ENCODE measurements at places on chromosomes 5 and 9. TPM values are rescaled to one million over a fixed set of nuclear protein-coding genes. Genes with fewer than 3 reads are reported as not detected.

The MARCHF11 gene
- polyA plus RNA-seq, result not detected

The FGF10 gene
- 0.56 TPM for polyA plus RNA-seq

The ADGRD2 gene
- 0.02 TPM for polyA plus RNA-seq

The SPATA31E1 gene
- polyA plus RNA-seq, result not detected

The ASB6 gene
- 15.1 TPM for polyA plus RNA-seq

The NMUR2 gene
- polyA plus RNA-seq, result not detected

The MAN1B1 gene
- 42.3 TPM for polyA plus RNA-seq

The TRIP13 gene
- 6.6 TPM for polyA plus RNA-seq

The SLC6A3 gene
- polyA plus RNA-seq, result 0.11 TPM

The SHISAL2B gene
- not detected for polyA plus RNA-seq

The QRFP gene
- 0.08 TPM for polyA plus RNA-seq

The SH3GLB2 gene
- polyA plus RNA-seq, result 183 TPM

The SPATA31D4 gene
- not detected for polyA plus RNA-seq

The ARRDC3 gene
- polyA plus RNA-seq, result 26.6 TPM

The SMIM27 gene
- polyA plus RNA-seq, result 4.4 TPM

The NRARP gene
- polyA plus RNA-seq, result 7.8 TPM

The GAPT gene
- polyA plus RNA-seq, result 0.60 TPM

The AIF1L gene
- polyA plus RNA-seq, result 184 TPM

The GPX3 gene
- 277 TPM for polyA plus RNA-seq

The PCDHAC2 gene
- 0.02 TPM for polyA plus RNA-seq

The HTR4 gene
- polyA plus RNA-seq, result 0.02 TPM

The PRDM9 gene
- not detected for polyA plus RNA-seq

The SKIC3 gene
- polyA plus RNA-seq, result 11.7 TPM

The IFNA14 gene
- polyA plus RNA-seq, result not detected

The ACTL7B gene
- 0.02 TPM for polyA plus RNA-seq

The PSD2 gene
- 0.02 TPM for polyA plus RNA-seq

The FCN2 gene
- polyA plus RNA-seq, result 0.04 TPM

The LTC4S gene
- 3.0 TPM for polyA plus RNA-seq

The PCDHB2 gene
- polyA plus RNA-seq, result 0.31 TPM

The C9orf72 gene
- 6.7 TPM for polyA plus RNA-seq

All from esophagus (tissue), 2 donors.